ENCODE measurements at places on chromosomes 3 and 15.

DNA sequence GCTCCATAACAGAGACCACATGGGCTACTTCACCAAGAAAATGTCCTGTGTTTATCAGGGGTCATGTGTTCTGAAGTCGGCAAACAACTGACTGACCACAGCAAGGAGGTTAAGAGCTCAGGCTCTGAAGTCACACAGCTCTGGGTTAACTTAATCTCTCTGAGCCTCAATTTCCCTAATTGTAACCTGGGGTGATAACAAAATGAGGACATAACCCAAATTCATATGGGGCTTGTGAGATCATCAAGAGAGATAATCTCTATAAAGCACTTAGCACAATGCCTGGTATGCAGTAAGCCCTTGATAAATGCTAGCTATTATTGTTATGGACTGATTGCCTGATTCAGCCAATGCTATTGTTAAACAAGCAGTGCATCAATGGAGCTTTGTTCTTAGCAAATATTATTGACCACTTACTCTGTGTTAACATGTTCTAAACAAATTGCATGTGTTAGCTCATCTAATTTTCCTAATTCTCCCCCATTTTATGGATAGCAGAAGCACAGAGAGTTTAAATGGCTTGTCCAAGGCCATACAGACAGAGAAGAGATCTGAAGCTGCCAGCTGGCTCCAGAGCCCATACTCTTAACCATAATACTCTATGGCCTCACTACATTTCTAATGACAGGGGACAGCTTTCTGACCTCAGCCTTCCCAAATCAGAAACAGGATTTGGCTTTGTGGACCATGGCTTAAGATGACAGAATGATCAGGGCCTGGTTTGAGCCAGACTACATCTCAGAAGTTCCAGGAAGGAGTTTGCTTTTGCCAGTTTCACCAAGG lies 78.3 kb downstream of the SHQ1 start:
- DNase-seq = no peak

DNA sequence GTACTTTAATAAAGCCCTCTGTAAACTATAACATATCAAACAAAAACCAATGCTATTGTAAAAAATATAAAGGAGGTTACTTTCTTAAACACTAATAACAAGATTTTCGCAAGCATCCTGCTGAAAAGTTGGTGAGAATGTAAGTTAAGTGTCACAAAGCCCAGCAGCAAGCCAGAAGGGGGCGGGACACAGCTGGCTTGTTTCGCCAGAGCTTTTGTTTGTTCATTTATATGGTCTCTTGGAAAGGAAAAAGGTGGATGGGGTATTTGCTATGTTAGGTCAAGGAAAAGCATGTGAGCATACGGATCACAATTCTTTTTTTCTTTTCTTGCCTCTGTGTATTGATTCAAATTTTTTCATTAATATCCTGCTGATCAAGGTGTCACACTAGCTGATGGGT lies 59.9 kb downstream of the HACD2 start:
- no peak for DNase-seq

GRCh38 chr3:195052939-195053338 lies 218.0 kb downstream of the XXYLT1 start:
- no peak for DNase-seq

GRCh38 chr3:108090701-108091497 lies at the start of gene CD47:
Gene CD47 (minus strand): TSS chr3:108091031. CDS start chr3:108090908, 123 bp downstream.
- DNase-seq = peak; percentile 72

DNA sequence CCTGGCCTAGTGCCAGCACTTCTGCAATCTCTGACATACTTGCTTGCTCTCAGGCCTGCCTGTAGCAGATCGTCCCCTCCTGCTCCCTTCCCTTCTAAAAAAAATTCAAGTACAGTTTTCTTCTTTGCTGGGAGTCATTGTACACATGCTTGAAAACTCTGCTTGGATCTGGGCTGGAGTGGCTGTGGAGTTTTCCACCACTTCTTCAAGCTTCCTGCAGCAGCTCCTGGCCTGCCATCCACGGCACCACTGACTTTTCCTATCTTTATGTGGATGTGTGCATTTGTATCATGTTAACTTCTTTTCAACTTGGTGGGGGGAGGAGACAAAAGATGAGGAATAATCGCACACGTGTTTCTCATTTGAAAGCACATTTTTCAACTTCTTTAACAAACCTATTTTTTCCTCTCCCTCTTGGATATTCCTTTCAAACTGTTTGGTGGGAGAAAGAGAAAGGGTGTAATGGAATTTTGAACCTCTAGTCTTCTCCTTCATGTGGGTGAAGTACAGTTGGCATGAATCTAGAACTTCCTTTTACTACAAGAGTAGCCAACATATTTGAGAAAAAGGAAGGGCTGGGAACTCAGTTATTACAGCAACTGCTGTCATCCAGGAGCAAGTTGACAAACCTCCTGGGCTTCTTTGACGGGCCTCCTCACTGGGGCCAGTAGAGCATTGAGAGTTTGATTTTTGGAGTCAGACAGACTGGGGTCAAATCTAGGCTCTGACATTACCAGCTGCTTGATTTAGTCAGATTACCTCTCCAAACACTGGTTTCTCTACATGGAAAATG lies 61.2 kb upstream of the LRTM1 start:
- DNase-seq = no peak

- no peak for DNase-seq
These were observed 127.6 kb upstream of the RASGRP1 start for GRCh38 chr15:38691965-38692788.

DNA sequence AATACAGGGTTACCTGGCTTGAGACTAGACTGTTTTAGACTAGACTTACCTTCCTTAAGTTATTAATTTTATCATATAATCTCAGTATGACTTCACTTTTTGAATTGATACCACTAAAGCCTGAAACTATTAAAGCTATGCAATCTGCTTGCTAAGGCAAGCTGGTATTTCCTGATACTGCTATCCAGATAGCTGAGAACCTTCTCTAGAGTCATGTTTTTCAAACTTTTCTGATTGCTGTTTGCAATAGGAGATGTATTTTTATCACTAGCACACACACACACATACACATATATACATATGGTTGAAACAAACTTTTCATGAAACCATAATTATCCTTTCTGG lies 9.3 kb upstream of the MAGI1 start:
- DNase-seq = no peak

- DNase-seq = no peak
These were observed 10.6 kb downstream of the ZIC1 start for GRCh38 chr3:147419781-147420224.

DNA sequence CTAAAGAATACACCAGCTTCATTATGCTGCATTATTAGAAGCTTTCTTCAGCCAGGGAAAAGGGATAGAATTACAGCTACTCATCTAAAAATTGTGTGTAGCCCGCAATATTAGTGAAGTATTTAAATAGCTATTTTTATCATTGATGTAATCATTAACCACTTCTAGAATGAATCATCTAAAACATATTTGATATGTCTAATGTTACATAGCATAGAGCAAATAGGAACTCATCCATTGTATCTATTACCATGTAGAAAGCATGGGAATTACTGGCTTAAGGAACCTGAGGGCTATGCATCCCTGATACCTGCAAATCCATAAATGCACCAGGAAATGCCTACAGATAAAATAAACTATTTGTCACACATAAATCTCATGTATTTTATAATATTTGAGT lies 54.5 kb upstream of the VGLL3 start:
- no peak for DNase-seq

DNA sequence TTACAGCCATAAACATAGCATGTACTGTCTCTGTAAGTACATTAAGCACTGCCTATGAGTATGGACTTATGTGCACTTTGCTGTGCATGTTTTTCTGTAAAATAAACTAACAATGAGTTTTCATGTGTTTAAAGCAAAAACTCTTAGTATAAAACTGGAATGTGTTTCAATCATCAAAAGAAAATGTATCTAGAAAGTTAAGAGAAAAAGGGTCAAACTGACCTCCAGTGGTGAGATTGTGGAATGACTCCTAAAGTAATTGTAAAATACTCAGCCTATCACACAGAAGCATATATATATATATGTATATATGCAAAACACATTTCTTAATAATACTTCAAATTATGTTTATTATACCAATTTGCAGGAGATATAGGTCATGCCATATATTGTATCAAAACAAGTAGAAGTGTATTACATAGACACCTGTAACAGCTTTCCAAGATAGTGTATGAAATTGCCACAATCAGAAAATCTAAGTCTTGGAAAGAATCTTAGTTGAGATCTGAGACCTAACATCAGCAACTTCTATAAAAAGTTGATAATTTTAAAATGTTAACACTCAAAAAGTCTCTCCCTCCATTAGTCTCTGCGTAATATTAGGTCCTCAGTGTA lies 199.6 kb downstream of the FMN1 start:
- no peak for DNase-seq

DNA sequence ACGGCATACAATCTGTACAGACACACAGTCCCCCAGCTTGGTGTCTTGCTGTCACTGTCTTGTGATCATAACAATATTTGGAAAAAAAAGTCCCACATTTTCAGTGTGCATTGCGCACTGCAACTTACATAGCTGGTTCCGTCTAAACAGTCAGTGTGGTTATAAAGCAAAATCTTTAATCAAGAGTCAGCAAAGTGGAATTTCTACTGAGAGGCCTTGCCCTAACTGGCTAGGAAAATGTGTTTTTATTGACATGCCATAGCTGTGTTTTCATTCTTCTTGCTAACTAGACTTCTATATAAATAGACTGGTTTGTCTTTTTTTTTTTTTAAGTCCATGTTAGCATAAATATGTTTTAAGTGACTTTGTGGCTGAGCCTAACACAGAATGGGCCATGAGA lies 174.8 kb downstream of the POLR2M start:
- DNase-seq = no peak

DNA sequence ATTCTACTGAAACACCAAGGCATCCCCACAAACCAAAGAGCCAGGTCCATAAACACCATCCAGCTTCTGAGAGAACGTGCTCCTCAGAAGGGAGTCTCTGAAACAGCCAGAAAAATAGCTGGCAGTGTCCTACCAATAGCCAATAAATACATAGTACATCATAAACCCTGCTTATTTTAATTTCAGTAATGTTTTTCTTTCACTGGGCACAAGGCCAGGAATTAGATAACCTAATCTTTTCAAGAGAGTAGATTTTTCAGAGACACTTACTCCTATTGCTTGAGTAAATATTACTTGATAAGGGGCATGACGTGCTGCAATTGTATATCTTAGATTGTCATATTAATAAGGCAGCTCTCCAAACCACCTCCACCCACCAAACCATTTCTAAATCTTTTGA lies 22.7 kb downstream of the GADL1 start:
- DNase-seq = no peak

GRCh38 chr3:17546500-17547255 lies 195.8 kb downstream of the TBC1D5 start:
- no peak for DNase-seq

DNA sequence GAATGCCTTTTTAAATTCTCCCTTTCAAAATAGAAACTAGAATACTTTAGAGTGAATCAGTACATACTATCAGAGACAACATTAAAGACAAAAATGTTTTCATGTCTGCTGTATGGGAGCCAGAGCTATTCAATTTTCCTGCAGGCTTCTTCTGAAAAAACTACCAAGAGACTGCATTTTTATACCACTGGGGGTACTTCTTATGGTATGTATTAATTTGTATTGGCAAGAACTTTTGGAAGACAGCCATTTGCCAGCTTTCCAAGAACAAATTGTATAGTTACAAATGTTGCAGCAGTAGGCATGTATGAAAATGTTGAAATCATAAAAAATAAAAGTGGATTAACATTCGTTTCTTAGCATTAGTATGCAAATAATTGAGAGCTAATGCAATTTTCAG lies 1010.0 kb upstream of the CADM2 start:
- DNase-seq = peak; percentile 17

- no peak for DNase-seq
These were observed 40.5 kb downstream of the HES1 start for GRCh38 chr3:194176274-194176991.

- no peak for DNase-seq
These were observed 83.9 kb upstream of the DCBLD2 start for GRCh38 chr3:98985431-98985830.

- DNase-seq = no peak
These were observed 468.5 kb downstream of the NLGN1 start for GRCh38 chr3:173865900-173866498.

GRCh38 chr3:37103103-37103808 lies 71.1 kb downstream of the LRRFIP2 start:
- no peak for DNase-seq

DNA sequence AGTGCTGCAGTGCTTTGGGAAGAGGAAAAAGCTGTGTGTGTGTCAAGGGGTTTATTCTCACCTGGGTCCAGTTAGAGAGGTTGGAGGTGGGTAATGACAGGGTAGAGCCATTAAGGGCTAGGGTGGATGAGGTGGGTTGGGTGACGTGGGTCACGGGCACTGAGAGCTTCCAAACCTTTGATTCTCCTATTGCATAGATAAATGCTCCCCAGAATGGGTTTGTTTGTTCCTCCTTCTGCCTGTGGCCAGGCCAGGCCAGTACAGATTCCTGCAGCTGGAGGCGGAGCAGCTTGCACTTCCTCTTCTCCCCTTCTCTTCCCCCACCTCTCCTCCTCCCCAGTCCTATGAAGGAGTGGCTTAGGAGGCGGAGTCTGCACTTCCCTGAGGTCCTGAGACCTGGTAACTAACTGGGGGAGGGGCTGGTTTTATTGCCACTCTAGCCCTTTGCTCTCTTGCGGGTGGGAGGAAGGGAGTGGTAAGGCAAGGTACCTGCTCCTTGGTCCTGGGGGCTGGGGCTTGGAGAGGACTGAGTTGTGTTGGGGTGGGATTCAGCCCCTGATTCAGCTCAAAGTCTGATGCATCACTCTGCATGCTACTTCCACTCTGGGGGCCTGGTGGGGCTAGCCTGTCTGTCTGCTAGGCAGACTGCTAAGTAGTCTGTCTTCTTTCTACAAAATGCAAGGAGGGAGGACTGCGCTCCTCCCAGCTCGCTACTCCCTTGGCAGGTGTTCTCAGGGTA lies 3.5 kb downstream of the SPINT1 start:
- no peak for DNase-seq

DNA sequence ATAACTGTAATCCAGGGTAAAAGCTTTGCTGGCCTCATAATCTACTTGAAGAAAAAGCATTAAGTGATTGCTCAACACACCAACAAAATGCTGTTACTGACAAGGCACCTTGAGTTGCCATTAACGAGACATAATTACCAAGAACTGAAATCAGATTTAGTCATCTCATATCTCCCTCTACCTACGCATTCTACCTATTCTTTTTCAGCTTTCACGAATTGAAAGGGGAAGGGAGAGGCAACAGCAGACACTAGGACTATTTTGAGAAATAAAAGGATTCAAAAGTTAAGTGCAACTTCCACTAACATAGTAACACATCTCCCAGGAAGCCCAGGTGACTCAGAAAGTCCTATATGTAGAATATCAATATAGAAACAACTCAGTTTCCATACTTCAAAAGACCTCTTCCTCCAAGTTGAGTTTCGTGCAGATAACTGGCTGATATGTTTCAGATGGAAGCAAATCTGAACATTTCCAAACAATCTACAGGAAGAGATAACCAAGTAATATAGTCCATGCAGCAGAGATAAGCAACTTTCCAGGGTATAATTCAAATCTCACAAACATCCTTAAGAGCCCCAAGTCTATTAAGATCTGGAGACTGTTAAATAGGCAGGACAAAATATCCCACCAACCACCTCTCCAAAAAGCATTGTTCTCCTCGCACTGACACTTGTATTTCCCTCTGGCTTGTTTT lies 1.9 kb downstream of the OSBPL10 start:
- no peak for DNase-seq
